ENCODE measurements at places on chromosomes 4 and X. TPM values are rescaled to one million over a fixed set of nuclear protein-coding genes. Genes with fewer than 3 reads are reported as not detected.
A peak's percentile ranks its signal among the peaks of the same experiment; 100 is the strongest.

TLR10 gene
- total RNA-seq: 0.19 TPM

DNA sequence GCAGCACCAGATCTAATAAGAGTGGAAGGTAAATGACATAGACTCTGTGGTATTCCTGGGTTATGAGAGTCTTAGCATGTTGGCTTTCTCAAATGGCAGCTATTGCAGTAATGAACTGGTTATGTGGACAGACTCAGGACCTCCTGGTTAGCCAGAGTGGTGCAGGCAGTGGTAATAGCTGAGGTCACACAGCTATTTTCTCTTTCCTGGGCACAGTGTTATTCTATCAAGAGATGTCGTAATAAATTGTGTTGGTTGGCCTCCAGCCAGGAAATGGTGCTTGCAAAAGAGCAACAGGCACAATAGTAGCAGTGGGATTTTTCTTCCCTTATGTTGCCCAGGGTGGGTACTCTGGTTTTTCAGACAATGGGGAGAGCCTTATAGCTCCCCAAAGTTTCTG, 279.2 kb upstream of the FGF16 start:
- no peak for ATAC-seq

EOLA1 gene
- total RNA-seq: 42.7 TPM

GPR34 gene
- total RNA-seq: 0.15 TPM

DNA sequence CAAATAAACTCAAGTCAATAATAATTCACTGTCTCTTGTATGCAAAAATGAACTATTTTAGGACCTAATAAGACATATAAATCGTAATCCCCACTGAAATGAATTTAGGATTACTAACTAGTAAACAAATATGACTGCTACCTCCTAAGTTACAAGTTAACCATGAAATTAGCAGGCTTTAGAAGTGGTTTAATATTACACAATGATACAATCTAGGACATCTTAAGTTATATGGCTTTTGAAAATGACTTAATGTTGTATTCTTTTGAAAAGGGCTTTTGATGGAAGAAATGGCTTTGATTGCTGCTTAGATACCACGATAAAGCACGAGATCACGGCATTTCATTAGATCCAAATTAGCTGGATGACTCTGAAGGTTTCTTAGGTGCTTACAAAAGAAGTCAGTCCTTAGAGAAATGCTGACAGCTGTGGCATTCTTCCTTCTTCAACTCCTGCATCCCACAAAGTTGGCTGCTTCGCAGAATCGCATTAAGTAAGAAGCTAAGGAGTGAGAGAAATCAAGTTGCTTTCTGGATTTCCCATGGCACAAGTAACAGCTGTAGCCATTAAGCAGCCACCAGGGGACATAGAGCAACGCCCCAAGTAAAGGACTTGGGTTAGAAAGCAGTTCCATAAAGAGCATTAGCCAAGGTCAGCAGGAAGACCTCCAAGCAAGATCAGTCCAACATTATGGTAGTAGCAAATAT, 6.9 kb downstream of the SLC10A7 start:
- no peak for ATAC-seq

- ATAC-seq: peak; percentile 56
These were observed 130.5 kb downstream of the SMIM20 start for GRCh38 chr4:26044524-26044923.

ODAM gene
- not detected for total RNA-seq

DNA sequence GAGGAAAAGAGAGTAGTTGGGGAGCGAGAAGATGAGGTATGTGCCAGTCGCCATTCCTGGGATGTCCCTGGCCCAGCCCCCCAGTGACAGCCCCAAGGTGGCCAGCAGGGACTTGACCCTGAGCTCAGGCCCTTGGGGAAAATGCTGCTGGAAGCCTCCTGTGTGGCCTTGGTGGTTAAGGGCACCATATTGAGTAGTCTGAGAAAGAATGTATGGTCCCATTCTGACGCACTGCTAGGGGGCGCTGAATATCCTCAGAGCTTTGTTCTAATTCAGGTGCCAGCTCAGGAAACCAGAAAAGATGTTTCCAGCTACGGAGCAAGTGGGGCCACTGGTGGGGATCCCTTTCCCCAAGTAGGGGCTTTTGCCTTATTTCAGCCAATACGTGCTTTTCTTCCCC, 14.0 kb upstream of the UBA6 start:
- no peak for ATAC-seq

IGSF1 gene
- not detected for total RNA-seq

DNA sequence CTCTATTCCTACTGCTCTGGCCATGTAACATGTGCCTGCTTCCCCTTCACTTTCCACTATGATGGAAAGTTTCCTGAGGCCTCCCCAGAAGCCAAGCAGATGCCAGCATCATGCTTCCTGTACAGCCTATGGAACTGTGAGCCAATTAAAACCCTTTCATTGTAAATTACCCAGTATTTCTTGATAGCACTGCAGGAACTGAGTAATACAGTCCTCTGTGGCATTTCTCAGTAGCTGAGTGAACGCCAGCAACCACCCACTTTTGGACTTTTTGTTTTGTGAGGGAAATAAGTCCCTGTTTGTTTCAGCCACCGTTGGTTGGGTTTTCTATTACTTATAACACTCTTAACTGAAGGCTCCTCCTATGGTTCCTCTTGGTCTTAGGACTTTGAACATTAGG, 104.1 kb downstream of the C4orf51 start:
- ATAC-seq: peak; percentile 97

- ATAC-seq: no peak
These were observed 50.9 kb downstream of the ENPP6 start for GRCh38 chr4:184166736-184167135.

Data from activated T-helper 17 cell treated with anti-CD3 and anti-CD28 coated beads, Interleukin-2, amount 50 U/mL, for 72 hours (primary cell).